ENCODE measurements at places on chromosomes 7 and 10. TPM values are rescaled to one million over a fixed set of nuclear protein-coding genes. Genes with fewer than 3 reads are reported as not detected.

IL6 gene
- not detected for total RNA-seq

GBX1 gene
- 0.37 TPM for total RNA-seq

AQP1 gene
- total RNA-seq: not detected

PFKFB3 gene
- total RNA-seq: 5.2 TPM

STOX1 gene
- total RNA-seq: 1.5 TPM

C10orf143 gene
- not detected for total RNA-seq

OR2A42 gene
- not detected for total RNA-seq

WDFY4 gene
- not detected for total RNA-seq

TMEM213 gene
- total RNA-seq: not detected

ANLN gene
- 66.2 TPM for total RNA-seq
